ENCODE measurements at places on chromosomes 7 and 10. TPM values are rescaled to one million over a fixed set of nuclear protein-coding genes. Genes with fewer than 3 reads are reported as not detected.

RELN gene
- 0.62 TPM for total RNA-seq

DNA sequence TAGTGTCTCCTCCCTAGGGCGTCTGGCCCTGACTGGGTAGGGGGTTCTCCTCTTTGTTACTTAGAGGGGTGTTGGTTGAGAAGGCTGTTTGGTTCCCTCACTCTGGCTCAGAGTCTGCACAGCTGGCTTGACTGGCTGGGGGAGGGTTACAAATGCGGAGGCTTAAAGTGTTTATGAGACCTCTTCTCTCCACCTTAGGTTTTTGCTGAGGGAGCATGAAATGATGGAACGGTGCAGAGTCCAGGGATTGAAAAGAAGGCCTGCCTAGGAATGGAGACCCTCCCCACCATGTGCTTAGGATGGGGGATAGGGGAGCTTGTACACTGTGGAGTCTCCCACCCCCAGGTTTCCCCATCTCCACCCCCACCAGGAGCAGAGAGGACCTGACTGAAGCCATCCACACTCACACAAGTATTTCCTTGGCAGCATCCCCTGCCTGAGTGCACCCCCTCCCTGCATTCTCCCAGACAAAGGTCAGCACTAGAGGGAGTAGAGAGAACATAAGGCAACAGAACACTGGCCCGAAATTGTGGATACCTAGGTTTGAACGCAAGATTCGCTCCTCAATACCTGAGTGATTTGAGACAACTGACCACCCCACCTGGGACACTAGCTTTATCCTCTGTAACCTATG lies 1.7 kb upstream of the LDB1 start:
- no peak for DNase-seq

DNA sequence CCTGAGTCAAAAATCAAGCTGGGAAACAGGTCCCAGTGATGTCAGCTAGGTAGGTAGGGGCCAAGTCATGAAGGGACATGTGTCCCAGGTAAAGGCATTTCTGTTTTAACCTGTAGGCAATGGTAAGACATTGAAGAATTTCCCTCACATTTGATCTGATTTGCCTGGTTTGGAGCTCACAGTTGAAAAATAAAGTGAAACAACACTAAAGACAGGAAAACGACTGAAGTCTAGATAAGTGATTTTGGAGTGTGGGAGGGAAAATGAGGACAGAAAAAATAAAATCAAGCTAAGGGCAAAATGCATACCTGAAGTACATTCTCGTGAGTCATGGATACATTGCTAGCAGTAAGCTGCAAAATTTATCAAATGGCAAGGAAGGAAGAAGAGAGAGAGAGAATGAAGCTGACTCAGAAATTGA lies 169.9 kb downstream of the SKIDA1 start:
- DNase-seq = no peak

LBX1 gene
- not detected for total RNA-seq
